ENCODE measurements at places on chromosomes 11 and 22. TPM values are rescaled to one million over a fixed set of nuclear protein-coding genes. Genes with fewer than 3 reads are reported as not detected.

DNA sequence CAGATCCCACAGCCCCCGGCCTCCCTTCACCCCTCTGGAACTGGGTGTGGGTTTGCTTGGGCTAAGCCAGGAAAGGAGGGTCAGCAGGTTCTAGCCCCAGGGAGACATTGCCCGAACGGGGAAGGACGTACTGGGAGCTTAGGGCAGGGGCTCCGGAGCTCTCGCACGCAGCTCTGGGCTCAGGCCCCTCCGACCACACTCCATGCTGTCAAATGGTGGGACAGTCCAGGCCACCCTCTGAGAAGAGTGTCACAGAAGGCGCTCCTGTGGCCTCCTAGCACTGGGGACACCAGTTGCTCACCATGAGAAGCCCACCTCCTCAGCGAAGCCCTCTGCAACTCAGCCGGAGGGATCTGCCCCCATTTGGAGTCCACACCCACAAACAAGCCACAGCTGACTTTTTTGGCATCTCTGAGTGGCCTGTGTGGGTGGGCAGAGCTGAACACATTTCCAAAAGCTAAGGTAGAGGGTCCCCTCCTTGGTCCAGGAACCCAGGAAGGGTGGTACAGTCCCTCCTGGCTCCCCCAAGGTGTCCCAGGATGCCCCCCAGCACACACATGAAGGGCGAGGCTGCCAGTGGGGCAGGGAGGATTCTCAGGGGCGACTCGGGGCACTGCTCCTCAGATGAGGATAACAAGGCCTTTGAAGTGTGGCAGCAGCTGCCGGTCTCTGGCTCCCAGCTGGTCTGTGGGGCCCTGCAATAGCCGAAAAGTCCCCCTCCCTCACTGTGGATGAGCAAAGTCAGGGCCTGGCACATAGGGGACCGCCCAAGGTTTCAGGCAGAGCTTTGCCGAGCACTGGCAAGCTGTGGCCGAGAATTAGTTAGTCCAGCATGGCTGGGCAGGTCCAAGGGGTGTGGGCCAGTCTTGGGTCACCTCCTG lies 13.0 kb upstream of the TEF start:
- DNase-seq, result no peak

DNA sequence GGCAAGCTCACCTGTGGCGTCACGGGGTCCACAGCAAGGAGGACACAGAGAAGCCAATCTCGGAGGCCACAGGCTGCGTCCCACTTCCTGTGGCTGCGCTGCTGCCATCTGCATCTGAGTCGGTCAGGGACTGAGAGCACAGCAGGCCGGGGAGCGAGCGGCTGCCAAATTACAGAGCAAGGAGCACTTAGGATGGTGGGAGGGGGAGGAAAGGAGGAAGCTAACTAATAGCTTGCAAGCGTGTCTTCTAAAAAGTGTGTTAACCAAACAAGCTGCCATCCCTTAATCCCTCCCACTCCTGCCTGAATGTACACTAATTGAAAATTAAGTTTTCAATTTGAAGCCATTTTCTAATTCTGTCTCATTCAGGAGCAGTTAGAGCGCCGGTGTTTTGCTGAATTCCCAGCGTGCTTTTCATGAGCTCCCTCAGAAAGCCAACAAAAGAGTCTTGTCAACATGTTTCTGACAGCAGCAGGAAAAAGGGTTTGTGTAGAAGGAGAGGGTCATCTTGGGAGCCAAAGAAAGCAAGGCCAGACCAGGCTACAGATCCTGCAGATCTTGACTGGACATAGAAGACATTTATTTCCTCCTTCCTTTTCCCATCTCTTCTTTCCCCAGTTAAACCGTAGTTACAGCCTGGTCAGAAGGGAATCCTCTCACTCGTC lies 42.4 kb upstream of the API5 start:
- no peak for DNase-seq

DNA sequence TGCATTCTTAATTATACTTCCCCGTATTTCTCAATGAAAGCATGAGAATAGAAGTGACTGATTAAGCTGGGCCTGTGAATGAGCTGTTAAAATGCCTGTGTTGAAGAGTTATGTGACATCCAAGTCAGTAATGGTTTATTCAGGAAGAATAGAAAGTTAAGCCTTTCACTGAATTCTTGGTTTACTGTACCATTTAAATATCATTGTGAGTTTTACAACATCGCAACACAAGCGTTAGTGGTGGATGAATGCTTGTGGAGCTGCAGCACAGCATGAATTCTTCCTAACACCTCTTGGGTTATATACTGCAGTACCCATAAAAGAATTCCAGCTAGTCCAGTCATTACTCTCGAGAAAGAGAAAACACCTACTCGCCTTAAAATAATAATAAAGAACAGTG lies 257.8 kb downstream of the JRKL start:
- DNase-seq, result no peak

The RAB38 gene
- 2.1 TPM for total RNA-seq

The CALCA gene
- not detected for total RNA-seq

The BAIAP2L2 gene
- 0.20 TPM for total RNA-seq
